ENCODE measurements at places on chromosomes 2 and 18. TPM values are rescaled to one million over a fixed set of nuclear protein-coding genes. Genes with fewer than 3 reads are reported as not detected.
A peak's percentile ranks its signal among the peaks of the same experiment; 100 is the strongest.

GRCh38 chr2:181036445-181036844 lies 56.0 kb downstream of the UBE2E3 start:
- H3K4me1 ChIP-seq, result no peaks in the 10 kb centered on the region
- no peak overlapping the region for H3K4me3 ChIP-seq
- H3K27ac ChIP-seq, result no peak overlapping the region
- H3K36me3 ChIP-seq, result no peaks in the 10 kb centered on the region
- no peak for DNase-seq

DNA sequence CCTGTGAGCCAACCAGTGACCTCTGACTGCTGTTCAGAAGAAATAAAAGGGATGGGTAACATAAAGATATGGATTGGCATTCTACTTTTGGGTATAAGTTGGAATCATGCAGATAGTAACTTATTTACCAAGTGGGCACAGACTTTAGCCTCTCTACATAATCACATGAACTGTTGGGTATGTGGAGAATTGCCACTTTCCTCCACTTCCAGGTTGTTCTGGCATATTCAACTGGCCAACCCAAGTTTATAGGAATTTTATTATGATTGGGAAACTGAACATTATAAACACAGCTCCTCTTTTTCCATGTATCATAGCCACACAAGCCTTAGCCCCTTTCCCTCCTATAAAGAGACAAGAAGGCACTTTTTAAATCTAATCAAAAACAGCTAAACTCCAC lies 179.3 kb downstream of the RNF152 start:
- H3K27ac ChIP-seq, result no peak overlapping the region
- H3K36me3 ChIP-seq, result no peaks in the 10 kb centered on the region
- no peak overlapping the region for H3K4me3 ChIP-seq
- DNase-seq, result no peak
- H3K4me1 ChIP-seq, result no peaks in the 10 kb centered on the region

The ABCG8 gene
- not detected for total RNA-seq

DNA sequence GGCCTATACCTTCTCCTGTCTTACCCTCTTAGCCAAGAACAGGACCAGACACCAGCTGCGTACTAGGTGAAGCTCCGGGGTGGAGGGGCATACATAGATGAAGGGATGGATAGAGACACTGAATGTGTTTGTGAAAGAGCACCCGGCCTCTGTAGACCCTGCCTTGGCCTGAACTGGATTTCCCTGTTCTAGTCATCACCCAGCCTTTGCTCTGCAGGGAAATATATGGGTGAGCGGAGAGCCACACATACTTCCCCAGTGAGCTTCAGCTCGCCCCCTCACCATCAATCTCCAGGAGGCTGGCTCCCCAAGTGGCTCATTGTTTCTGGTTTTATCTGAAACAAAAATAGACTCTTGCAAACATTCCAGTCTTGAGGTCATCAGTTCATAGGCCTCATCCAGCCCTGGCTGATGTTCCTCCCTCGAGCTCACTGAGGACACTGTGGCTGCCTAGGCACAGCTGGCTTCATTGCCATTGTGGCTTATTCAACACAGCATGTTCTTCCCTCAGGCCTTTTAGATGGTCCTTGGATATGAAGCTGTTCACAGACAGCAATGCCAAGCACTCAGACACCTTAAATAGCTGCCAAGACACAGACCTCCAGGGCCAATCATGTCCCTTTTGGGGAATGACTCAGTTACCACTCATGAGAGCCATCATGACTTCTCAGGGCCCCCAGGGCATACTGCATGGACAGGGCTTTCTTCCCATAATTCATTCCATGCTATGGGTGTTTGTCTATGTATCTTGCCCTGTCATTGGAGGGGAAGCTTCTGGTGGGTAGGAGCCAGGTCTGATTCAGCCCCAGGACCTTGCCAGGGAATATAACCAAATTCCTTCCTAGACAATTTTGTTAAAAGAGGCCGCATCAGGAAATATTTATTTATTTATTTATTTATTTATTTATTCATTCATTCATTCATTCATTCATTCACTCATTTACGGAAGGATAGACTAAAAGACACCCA lies 82.4 kb downstream of the TTC32 start:
- no peak for DNase-seq
- no peak overlapping the region for H3K27ac ChIP-seq
- H3K36me3 ChIP-seq, result no peaks in the 10 kb centered on the region
- H3K4me3 ChIP-seq, result no peak overlapping the region

GRCh38 chr2:126911111-126911796 lies 12.6 kb downstream of the TEX51 start:
- DNase-seq, result no peak
- no peak overlapping the region for H3K4me3 ChIP-seq
- H3K27ac ChIP-seq, result no peak overlapping the region
- no peaks in the 10 kb centered on the region for H3K36me3 ChIP-seq
- no peaks in the 10 kb centered on the region for H3K4me1 ChIP-seq

DNA sequence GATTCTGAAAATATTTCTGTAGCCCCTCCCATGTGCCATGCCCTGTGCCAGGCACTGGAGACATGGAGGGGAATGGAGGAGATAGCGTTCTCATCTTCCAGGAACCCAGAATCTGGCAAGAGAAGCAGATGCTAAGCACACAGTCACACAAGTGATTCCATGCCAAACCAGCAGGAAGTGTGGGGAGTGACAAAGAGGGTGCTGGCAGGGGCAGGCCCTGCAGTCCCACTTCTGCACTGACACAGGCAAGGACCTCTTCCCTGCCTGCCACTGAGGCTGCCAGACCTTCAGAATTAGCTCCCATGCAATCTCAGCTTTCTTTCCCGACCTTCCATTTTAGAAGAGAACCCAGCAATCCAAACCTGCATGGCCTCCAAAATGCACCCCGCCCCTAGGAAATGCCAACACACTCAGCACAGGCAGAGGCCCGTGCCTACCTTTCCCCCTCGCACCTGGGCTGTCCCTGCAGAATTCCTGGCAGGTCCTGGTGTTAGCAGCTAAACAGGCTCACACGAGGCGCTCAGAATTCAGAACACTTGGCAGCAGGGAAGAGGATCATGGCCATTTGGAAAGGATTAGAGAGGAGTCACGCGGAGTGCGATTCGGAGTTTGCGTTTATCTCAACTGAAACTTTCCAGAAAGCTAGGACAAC lies 155.3 kb downstream of the MSH2 start:
- DNase-seq, result peak; percentile 73
- peaks cover 13% of the 10 kb centered on the region for H3K4me1 ChIP-seq
- no peak overlapping the region for H3K27ac ChIP-seq
- no peak overlapping the region for H3K4me3 ChIP-seq
- no peaks in the 10 kb centered on the region for H3K36me3 ChIP-seq

- no peak for DNase-seq
- peaks cover 12% of the 10 kb centered on the region for H3K4me1 ChIP-seq
- H3K27me3 ChIP-seq, result no peaks in the 10 kb centered on the region
- H3K4me3 ChIP-seq, result no peak overlapping the region
- no peaks in the 10 kb centered on the region for H3K36me3 ChIP-seq
Observed at GRCh38 chr2:222747526-222748160, 76.2 kb downstream of the MOGAT1 start.

The DAW1 gene
- total RNA-seq, result not detected

- no peak within 1 kb of the TSS for H3K27ac ChIP-seq
- no peaks in the 10 kb centered on the region for H3K36me3 ChIP-seq
- H3K4me3 ChIP-seq, result peak within 1 kb of the TSS; percentile 55
- peaks cover 46% of the 10 kb centered on the region for H3K27me3 ChIP-seq
- DNase-seq, result peak; percentile 74
- peaks cover 30% of the 10 kb centered on the region for H3K4me1 ChIP-seq
Observed at GRCh38 chr18:34224423-34225217, at the start of gene NOL4. Gene NOL4, minus strand, starts transcription at chr18:34224913. Its CDS starts 1,660 bp downstream, at chr18:34223253.

The MYO1B gene
- 94.1 TPM for total RNA-seq

- no peaks in the 10 kb centered on the region for H3K36me3 ChIP-seq
- peaks cover 2% of the 10 kb centered on the region for H3K27me3 ChIP-seq
- H3K27ac ChIP-seq, result no peak overlapping the region
Observed at GRCh38 chr18:35553300-35553699, 28.2 kb upstream of the GALNT1 start.

The GPR75 gene
- total RNA-seq, result 0.75 TPM

The EVX2 gene
- total RNA-seq, result 0.18 TPM

The TMEM198 gene
- 1.2 TPM for total RNA-seq

The COLEC11 gene
- total RNA-seq, result 0.18 TPM

DNA sequence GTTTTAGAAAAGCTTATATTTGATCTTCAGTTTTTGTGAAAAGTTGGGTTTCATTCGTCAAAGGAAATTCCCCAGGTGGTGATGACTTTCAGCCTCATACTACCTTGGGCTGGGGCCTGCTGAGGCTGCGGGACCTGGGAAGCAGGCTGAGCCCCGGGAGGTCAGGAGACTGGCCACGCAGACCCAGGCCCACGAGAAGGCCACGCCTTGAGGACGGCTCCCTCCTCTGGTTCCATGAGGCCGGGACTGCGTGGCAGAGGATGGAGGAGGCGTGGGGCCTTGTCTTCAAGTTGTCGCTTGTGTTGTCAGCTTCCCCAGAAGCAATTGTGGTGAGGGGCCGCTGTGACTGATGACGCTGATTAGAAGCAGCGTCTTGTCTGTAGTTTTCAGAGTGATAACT lies 11.8 kb downstream of the CNDP2 start:
- no peak overlapping the region for H3K27ac ChIP-seq
- no peak overlapping the region for H3K4me3 ChIP-seq
- H3K27me3 ChIP-seq, result no peaks in the 10 kb centered on the region

GRCh38 chr2:107025869-107026380 lies 140.0 kb upstream of the ST6GAL2 start:
- H3K27me3 ChIP-seq, result no peaks in the 10 kb centered on the region
- H3K27ac ChIP-seq, result no peak overlapping the region
- H3K4me3 ChIP-seq, result no peak overlapping the region
- no peak for DNase-seq
- H3K36me3 ChIP-seq, result no peaks in the 10 kb centered on the region

GRCh38 chr18:4528405-4528804 lies 73.3 kb upstream of the DLGAP1 start:
- H3K27ac ChIP-seq, result no peak overlapping the region
- H3K27me3 ChIP-seq, result no peaks in the 10 kb centered on the region
- no peak for DNase-seq
- H3K4me3 ChIP-seq, result no peak overlapping the region
- no peaks in the 10 kb centered on the region for H3K4me1 ChIP-seq

DNA sequence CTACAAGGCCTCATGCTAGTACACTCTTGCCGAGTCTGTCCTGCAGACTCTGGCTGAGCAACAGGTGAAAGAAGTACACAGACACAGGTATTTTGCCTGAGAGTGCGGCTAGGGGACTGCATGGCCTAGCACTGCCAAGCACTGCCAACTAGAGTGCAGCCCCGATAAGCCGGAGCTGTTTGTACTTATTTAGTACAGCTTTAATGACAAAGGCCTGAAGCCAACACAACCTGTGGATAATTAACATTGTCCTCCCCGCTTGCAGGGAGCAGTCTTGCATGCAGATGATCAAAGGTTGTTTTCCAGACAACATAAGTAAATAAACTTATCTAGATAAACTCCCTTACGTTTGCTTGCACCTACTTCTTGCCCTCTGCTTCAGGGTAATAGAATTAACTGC lies 63.7 kb upstream of the MMADHC start:
- DNase-seq, result no peak
- H3K27ac ChIP-seq, result no peak overlapping the region
- H3K4me1 ChIP-seq, result no peaks in the 10 kb centered on the region
- H3K36me3 ChIP-seq, result no peaks in the 10 kb centered on the region
- H3K27me3 ChIP-seq, result no peaks in the 10 kb centered on the region
- H3K4me3 ChIP-seq, result no peak overlapping the region

- no peak for DNase-seq
- H3K27me3 ChIP-seq, result peaks cover 4% of the 10 kb centered on the region
- H3K4me3 ChIP-seq, result no peak overlapping the region
Observed at GRCh38 chr2:120817136-120817955, 81.7 kb downstream of the GLI2 start.

GRCh38 chr2:176677746-176678265 lies 408.6 kb downstream of the MTX2 start:
- H3K4me1 ChIP-seq, result no peaks in the 10 kb centered on the region
- no peak for DNase-seq
- no peak overlapping the region for H3K27ac ChIP-seq
- H3K36me3 ChIP-seq, result no peaks in the 10 kb centered on the region
- H3K27me3 ChIP-seq, result peaks cover 4% of the 10 kb centered on the region
- no peak overlapping the region for H3K4me3 ChIP-seq

DNA sequence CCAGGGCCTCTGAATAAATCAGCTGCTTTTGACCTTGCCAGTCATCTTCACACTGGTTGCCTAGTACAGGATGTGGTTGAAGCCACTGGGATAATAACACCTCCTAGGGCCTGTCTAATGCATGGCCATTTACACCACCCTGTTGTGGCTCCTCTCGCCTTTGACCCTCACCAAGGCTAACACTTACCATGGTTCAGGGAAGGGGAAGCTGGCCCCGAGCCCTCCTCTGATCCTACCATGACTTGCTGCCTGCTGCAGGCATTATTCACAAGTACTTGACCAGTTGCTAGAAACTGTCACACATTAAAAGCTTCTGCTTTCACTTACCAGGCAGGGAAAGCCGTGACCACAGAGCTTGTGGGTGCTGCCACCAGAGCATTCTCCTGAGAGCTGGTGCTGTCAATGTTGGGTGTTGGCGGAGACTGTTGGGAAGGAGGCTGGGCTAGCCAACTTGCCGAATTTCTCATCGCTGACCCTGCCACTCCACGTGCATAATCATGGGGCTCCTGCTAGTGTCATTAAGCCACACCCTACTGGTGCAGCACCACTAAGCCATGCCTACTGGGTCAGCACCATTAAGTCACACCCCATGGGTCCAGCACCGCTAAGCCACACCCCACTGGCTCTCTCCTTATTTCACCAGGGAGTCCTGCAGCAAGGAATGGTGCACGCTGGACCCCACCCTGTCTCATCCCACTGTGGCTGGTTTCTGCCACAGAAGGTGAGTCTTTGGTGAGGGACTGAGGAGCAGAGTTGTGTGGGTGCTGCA lies 47.0 kb upstream of the TTC39C start:
- no peak overlapping the region for H3K27ac ChIP-seq
- no peak overlapping the region for H3K4me3 ChIP-seq
- H3K4me1 ChIP-seq, result no peaks in the 10 kb centered on the region
- no peak for DNase-seq
- H3K36me3 ChIP-seq, result no peaks in the 10 kb centered on the region

DNA sequence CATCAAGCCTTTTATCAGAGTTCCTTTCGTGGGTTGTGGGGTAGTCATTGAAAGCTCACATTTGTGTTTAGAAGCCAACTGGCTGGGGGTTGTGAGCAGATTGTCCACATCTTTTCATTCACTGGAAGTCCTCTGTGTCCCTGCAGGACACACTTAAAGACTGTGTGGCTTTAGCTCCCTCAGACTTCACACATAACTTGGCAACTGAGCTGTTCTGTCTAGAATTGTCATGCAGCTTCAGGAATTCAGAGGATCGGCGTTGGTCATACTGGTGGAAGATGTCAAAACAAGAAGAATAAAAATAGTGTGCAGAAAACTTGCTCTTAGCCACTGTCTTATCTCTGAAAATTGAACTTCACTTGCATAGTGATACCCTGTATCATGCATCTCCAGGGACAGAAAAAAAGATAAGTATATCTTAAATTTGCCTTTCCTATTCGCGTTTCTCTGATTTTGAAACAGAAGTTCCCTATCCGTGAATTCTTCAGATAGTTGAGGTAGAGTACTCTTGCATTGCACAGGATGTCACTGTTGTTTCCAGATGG lies 49.6 kb downstream of the TRAPPC12 start:
- peaks cover 50% of the 10 kb centered on the region for H3K36me3 ChIP-seq
- no peak overlapping the region for H3K27ac ChIP-seq
- DNase-seq, result no peak
- no peak overlapping the region for H3K4me3 ChIP-seq
- no peaks in the 10 kb centered on the region for H3K27me3 ChIP-seq

Data from muscle of leg (tissue), 16 donors.